ENCODE measurements at places on chromosomes 2 and 18.

- peak; percentile 23 for DNase-seq
Observed at GRCh38 chr2:219612577-219613286, 14.7 kb upstream of the SLC4A3 start.

DNA sequence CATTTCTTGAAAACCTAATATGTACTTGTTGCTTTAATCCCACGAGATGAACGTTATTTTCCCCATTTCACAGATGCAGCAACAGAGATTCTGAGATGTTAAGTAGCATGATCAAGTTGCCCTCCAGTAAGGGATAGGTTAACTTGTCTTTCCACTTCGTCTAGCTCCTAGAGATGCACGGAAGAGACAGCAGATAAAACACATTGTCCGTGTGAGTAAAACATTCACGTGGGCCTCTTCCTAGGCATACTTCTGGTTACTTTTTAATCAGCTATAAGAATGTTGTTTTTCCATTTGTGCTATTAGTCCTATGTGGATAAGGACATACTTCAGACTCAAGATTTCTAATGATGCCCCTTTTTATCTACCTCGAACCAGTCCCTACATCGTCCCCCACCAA lies 1.2 kb upstream of the ARHGAP28 start:
- no peak for DNase-seq

DNA sequence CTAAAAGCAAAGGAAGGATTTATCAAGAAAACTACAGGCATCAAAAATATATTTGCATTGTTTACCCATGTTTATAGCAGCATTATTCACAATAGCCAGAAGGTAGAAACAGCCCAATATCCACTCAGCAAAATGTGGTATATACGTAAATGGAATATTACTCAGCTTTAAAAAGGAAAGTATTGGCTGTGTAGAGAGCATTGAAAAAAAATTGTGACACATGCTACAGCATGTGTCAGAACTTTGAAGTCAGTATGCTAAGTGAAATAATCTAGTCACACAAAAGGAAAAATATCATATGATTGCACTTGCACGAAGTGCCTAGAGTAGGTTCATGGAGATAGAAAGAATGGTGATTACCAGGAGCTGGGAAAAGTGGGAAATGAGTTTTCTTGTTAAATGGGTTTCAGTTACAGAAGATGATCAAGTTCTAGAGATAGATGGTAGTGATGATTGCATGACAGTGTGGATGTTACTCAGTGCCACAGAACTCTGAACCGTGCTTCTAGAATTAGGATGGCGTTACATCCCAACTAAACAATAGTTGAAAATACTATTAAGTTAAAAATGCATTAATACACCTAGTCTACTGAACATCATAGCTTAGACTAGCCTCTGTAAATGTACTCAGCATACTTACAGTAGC lies 20.1 kb downstream of the ANKRD12 start:
- DNase-seq = no peak

DNA sequence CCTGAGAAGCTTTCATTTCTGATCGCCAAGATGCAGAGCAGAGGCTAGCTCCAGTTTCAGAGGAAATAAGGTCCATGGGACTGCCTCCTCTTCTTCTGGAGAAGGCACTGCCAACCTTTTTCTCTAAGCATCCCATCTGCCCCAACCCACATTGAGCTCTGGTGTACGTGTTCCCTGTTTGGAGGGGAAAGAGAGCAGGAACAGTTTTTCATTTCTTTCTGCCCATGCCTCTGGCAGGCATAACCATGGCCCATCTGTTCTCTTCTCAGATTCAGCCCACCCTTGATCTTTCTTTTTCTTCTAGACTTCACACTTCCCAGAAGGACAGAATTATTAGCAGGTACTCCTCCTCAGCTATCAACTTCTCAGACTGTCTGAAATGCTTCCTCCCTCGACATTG lies 1110.3 kb upstream of the KLHL29 start:
- DNase-seq = no peak

DNA sequence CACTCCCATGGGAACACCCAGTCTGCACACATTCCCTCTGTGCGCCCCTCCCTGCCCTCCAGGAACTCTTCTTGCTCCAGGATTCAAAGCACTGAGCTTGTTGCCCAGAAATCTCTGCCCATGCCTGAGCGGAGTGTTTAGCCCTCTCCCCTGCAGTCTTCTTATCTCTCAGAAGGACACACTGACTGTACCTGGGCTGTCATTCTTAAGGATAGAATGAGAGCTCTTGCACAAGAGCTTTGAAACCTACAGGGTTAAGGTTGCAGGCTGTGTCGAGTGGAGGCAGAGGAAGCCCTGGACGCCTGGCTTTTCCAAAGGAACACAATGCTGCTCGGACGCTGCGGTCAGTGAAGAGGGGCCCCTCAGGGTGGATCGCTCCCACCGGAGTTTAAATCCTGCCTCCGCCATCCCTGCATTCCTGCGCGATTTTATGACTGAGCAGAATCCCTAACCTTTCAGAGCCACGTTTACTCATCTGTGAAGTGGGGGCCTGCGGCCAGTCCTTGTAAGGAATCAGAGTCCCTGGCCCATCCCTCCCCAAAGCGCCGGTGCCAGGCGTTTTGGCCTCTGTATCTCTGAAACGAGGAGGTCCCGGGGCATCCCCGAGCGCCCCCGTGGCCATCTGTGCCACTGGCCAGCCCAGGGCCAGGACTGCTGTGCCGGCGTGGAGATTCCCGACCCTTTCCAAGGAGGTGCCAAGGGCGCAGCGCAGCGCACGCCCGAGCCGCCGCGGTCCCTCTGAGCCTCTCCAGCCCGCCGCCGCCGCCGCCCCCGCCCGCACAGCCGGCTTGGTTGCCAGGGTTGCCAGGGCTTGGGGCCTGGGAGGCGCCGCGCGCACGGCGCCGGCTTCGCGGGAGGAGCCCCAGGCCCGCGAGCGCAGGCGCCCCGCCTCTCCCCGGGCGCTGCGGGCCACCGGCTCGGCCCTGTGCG lies 58.9 kb downstream of the FAM168B start:
- DNase-seq = peak; percentile 87
